Neural crest cell (in vitro differentiated cells): ENCODE measurements at places on chromosomes 12 and 14.

DNA sequence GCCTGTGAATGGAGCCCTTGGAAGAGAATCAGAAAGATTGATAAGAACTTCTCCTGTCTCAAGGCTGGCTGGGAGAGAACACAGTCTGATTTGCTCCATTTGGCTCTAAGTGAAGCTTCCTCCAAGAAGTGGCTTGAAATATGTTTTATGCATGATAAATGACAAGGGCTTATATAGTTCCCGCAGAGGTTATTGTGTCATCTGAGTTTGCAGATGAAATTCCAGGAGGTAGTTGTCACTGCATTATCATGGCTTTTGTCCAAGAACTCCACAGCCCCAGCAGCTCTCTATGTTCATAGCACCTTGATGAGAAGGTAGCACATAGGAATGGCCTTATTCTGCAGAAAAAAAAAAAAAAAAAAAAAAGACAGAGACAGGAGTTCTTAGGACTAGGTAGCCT lies 108.5 kb downstream of the DACT1 start:
- no peak for DNase-seq

GRCh38 chr14:22976620-22977433 lies 5.5 kb downstream of the AJUBA start:
- no peak for DNase-seq

DNA sequence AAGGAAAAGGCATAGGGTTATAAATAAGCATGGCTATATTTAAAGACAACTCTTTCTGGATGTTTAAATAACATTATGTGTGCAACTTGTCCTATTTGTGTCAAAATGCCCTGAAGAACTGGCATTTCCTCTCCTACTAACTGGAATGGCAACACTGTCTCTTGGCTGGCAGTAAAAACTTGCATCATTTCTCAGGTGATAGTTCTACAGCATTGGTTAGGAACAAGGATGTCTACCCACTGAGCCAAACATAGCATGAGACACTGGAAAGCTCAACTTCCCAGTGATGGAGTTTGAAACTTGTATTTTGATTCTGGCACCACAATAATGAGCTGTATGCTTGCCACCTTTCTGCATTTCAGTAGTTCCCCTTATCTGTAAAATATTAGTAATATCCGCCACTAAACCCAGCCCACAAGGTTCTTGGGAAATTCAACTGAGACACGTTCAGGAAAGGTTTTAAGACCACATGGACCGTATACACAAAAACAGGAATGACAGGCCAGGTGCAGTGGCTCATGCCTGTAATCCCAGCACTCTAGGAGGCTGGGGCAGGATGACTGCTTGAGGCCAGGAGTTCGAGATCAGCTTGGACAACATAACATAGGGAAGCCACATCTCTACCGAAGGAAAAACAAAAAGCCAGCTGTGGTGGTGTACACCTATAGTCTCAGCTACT lies 5.1 kb downstream of the SLC38A2 start:
- no peak for DNase-seq

DNA sequence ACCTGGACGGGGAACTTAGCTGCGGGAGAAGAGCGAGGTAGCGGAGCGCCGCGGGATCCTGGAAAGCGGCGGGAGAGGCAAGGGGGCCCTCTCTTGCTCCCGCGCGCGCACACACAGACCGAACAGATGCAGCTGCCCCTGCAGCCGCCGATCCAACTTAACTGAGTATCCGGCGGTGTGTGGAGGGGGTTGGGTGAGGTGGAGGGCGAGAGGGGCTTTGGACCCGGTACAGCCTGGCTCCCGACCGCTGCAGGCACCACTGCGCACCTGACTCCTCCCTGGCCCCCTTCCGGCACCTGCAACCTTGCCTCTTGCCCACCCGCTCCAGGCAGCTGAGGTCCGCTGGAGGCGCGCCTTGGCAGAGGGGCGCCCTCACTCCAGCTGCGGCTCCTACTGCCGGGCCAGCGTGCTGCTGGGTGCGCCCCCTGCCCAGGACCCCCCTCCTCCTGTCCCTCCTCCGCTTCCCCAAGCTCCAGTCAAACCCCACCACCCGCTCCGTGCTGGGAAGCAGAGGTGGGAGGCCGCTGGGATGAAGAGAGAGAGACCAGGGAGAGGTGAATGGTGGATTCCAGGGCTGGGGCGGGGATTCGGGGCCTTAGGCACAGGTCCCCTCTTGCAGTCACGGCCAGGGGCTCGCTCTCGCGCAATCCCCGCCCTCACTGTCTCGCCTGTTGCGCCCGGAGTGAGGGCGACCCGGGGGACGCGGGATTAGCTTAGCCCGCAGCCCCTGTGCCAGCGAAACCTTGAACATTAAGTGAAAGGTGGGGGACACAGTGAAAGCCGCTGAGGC lies 2.6 kb downstream of the DIO3 start:
- DNase-seq: no peak
